Activated CD4-positive, alpha-beta T cell treated with anti-CD3 and anti-CD28 coated beads, Interleukin-2, amount 50 U/mL, for 24 hours (primary cell): ENCODE measurements at places on chromosomes 1 and 21.

- DNase-seq = no peak
Measured at GRCh38 chr1:202343652-202344349, 2.1 kb upstream of the UBE2T start.

DNA sequence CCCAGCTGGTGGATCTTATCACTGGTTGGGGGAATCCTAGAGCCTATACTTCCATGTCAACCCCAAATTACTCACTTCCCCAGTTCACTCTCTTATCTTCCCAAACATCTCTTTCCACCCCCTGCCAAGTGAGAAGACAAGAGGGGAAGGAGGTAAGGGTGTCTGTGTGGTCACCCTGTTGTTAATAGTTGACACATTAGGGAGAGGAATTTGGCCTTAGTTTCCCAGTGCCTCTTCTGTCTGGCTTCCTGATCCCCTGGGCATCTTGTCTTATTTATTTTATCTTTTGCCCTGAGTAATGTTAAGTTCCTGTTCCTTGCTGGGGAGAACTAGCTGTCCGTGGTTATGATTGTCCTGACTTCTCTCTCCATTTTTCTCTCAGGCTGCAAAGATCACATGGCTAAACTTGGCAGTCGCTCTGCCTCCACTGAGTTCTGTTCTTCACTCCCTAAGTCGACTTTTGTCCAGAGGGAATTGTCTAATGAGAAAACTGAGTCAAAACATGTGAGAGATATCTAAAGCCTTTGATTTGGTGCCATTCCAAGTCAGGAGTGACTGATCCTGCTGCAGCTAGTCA lies 157.1 kb upstream of the SYT6 start:
- no peak for DNase-seq

DNA sequence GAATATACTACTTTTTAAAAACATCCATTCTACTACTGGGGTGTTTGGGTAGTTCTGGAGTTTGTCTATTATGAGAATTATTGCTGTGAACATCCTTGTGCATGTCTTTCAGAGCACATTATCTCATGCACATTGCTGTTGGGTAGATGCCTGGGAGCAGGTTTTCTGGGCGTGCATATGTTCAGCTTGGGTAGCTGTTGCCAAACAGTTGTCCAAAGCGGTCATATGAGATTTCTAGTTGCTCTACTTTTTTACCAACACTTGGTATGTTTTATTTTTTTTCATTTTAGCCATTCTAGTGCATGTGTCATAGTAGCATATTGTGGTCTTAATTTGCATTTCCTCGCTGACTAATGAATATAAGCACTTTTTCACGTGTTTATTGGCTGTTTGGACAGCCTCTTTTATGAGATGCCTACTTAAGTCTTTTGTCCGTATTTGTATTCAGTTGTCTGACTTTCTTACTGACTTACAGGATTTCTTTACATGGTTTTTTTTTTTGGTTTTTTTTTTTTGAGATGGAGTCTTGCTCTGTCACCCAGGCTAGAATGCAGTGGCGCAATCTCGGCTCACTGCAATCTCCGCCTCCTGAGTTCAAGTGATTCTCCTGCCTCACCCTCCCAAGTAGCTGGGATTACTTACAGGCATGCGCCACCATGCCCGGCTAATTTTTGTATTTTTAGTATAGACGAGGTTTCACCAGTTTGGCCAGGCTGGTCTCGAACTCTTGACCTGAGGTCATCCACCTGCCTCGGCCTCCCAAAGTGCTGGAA lies 18.1 kb downstream of the ZDHHC18 start:
- no peak for DNase-seq

DNA sequence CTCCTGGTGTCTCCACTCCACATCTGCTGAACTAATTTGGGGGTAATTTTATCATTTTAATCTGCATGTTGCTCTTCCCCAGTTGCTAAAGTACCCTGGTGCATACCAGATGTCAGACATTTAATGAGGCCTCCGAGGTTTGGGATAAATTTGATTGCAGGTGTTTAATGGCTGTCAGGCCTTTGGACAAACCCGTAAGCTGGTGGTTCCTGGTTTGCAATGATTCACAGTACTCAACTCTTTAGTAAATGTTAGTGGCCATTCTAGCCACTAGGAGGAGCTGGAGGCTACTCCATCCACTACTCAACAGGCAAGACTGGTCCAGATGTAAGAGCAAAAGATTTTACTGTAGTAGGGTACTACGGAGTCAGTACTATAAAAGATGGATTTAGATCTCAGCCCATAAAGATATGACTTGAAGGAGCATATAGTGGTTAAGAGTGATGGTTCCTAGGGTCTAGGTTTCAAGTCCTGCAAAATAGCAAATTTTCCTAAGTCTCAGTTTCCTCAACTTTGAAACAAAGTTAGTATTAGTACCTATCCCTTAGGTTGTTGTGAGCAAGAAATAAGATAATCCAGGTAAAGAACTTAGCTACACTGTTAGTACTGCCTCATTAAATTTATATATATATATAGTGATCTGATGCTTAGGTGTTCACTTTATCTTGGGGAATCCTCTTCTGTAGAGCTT lies 132.8 kb downstream of the SNX7 start:
- peak; percentile 37 for DNase-seq

DNA sequence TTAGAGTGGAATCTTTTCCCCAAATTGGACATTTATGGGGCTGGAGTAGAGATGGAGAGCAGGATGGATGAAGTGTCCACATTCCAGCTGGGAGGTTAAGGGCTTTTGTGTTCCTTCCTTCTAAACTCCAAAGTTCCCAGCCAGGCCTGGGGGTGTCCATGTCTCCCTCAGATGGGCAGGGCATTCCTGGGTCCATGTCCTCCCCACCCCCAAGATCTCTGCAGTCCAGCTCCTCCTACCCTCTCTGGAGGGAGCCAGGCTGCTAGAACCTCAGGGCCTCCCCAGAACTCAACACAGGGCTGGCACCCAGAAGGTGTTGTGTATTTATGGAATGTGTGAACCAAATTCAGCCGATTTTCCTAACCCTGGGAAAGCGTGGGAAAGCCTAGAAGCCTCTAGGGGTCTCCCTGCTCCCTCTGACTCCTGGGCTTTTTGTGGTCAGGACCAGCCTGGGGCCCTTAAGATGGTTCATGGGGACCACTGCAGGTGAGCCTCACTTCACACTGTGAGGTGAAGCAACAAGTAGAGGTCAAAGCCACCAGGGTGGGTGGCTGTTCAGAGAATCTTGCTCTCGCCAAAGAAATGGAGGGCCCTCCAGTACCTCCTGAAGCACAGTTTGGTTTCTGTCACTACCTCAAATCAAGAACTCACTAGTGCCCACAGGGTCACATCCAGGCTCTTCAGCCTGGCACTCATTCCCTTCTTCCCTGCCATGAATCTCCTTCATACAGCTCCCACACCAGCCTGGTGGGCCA lies 54.8 kb downstream of the GLIS1 start:
- no peak for DNase-seq

GRCh38 chr1:207991583-207992026 lies 80.7 kb upstream of the CD34 start:
- DNase-seq = no peak

GRCh38 chr1:232899839-232900238 lies 50.6 kb upstream of the NTPCR start:
- no peak for DNase-seq

GRCh38 chr1:159831412-159832141 lies 4.9 kb downstream of the SLAMF8 start:
- no peak for DNase-seq

DNA sequence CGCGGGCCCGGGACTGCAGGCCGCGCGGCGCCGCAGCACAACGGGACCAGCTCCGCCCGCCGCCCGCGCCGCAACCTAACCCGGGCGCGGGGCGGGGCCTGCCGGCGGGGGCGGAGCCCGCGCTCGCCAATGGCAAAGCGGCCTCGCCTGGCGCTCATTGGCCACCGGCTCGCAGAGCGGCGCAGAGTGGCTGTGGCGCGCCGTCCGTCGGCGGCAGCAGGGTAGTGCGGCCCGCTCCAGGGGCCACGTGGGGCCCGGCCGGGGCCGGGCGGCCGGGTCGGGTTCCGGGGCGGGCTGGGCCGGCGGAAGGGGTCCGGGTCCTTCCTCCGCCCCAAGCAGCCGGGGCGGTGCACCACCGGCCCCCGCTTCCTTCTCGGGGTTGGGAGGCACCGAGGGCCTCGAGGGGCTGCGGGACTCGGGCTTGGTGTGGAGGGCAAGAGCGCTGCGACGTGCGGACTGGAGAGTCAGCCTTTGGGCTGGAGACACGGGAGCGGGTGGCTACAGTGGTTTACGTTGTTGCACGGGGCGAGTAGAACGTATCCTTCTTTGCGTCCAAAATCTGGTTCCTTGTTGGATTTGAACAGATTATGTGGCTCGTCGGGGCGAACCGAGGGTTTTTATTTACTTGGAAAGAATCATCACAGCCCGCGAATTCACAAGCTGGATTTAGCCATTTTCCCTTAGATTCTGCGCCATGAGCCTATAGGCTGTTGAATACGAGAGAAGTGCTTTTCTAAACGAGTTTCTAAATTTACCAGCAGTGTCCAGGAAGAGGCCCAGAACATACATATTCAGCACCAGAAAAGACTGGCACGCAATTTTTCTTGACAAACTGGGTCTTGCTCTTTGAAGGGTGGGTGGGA lies at the start of gene SRM:
Gene SRM (minus strand): TSS at position 51 of the 863 bp plus-strand sequence. CDS start 75 bp downstream, outside the sequence.
- peak; percentile 82 for DNase-seq

GRCh38 chr1:205026181-205026580 lies 16.8 kb upstream of the CNTN2 start:
- DNase-seq = no peak

DNA sequence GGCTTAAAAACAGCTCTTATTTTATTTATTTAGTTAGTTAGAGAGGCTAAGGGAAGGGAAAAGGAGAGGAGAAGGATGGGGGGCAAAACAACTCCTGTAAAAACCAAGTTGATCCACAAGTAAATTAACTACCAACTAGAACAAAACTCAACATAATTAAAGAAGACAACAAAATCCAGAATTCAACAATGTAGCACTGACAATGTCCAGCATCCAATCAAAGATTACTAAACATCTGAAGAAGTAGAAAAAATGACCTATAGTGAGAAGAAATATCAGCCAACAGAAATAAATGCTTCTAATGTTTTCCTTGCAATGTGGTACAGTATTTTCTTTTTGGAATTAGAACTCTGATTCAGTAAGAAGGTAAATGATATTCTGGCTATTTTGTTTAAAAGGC lies 160.1 kb downstream of the CDC7 start:
- no peak for DNase-seq

GRCh38 chr1:94709891-94710581 lies 110.1 kb upstream of the SLC44A3 start:
- no peak for DNase-seq

GRCh38 chr21:44354775-44355771 lies 1.7 kb downstream of the TRPM2 start:
- no peak for DNase-seq

DNA sequence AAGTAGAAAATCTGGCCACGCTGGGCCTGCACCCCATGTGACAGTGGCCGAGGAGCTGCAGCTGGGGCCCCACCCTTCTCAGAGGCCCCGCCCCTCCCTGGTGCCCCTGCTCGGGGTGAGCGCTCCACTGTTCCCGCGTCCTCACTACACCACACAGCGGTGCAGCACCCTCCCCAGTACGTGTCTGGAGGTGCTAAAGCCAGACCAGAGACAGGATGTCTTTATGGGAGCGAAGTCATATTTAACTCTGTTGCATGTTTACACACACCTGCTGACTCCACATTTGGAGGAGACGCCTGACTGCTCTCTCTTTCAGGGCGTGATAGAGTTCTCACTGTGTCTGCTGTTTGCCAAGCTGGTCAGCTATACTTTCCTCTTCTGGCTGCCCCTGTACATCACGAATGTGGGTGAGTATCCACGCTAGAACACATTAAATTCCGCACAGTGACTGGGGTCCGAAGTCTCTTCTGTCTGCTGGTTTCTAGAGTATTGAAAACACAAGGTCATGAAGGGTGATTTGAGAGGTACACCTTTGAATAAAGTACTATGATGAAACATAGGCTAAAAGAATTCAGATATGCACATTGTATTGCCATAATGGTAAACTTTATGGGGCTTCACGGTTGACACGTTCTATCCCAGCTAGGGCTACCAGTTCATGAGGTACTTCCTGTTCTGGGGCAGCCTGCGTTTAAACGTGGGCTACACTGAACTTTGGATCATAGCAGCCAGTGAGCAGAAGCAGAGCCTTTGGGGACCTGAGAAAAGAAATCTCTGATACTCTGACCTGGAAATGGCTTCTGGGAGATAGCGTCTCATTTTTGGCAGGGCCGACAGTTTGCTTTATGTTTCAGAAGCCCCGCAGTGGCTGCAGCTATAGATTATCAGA lies 48.4 kb downstream of the SLC37A1 start:
- DNase-seq = no peak

GRCh38 chr1:183251959-183252450 lies 65.9 kb downstream of the LAMC2 start:
- no peak for DNase-seq

GRCh38 chr1:27507960-27508665 lies 18.1 kb upstream of the WASF2 start:
- no peak for DNase-seq

DNA sequence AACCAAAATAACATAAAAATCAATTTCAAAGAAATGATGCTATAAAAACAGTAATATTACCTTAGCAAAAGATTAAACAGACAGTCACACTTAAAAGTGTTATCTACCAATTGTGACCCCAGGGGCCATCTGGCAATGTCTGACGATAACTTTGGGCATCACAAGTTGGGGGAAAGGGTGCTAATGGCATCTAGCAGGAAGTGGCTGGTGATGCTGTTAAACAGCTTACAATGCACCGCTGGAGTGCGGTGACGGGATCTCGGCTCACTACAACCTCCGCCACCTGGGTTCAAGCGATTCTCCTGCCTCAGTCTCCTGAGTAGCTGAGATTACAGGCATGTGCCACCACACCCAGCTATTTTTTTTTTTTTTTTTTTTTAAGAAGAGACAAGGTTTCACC lies 27.6 kb downstream of the NUP133 start:
- no peak for DNase-seq

- no peak for DNase-seq
Measured at GRCh38 chr1:68270951-68271350, 38.6 kb upstream of the WLS start.

DNA sequence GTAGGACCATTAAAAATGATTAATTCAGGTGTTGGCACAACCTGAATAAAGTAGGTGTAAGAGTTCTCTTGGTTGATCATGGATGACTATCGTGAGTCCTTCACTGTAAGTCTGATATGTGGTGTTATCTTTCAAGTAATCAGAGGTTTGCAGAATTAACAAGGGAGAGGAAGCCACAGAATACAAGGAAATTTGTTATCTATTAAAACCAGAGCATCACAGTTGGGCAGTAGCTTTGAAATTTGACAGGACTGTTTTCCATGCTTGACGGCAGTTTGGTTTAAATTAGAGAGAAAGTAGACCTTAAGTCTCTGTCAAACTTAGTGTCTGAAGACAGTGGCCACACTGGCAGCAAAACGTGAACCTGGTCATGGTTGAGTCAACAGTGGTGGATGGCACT lies 139.5 kb upstream of the KCNK2 start:
- DNase-seq = no peak

DNA sequence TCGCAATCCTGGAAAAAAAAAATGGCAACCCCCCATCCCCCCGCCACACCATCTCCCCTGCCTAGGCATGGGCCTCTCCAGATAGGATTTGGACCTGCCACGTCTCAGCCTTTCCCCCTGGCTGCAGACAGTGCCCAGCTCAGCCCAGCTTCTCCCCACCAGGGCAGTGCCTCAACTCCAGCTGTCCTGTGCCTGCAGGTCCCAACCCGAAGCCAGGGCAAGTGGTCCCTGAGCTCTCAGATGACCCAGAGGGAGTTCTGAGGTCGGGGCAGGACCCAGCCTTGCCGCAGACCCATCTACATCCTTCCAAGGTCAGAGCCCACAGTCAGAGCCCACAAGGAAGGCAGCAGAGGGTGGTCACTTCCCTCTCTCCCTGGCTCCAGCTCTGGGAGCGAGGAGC lies 86.7 kb upstream of the POU3F1 start:
- DNase-seq = no peak
